ENCODE measurements at places on chromosomes 6 and 20. TPM values are rescaled to one million over a fixed set of nuclear protein-coding genes. Genes with fewer than 3 reads are reported as not detected.

- H3K36me3 ChIP-seq = no peaks in the 10 kb centered on the region
- DNase-seq = no peak
- H3K27me3 ChIP-seq = no peaks in the 10 kb centered on the region
- H3K27ac ChIP-seq = no peak overlapping the region
- no peak overlapping the region for H3K4me3 ChIP-seq
Observed at GRCh38 chr6:80508885-80509630, 402.6 kb downstream of the BCKDHB start.

- H3K4me3 ChIP-seq = no peak overlapping the region
- no peak overlapping the region for H3K27ac ChIP-seq
- H3K36me3 ChIP-seq = peaks cover 3% of the 10 kb centered on the region
- no peaks in the 10 kb centered on the region for H3K27me3 ChIP-seq
- no peaks in the 10 kb centered on the region for H3K4me1 ChIP-seq
- DNase-seq = no peak
Observed at GRCh38 chr20:9342651-9343050, 171.7 kb upstream of the LAMP5 start.

DNA sequence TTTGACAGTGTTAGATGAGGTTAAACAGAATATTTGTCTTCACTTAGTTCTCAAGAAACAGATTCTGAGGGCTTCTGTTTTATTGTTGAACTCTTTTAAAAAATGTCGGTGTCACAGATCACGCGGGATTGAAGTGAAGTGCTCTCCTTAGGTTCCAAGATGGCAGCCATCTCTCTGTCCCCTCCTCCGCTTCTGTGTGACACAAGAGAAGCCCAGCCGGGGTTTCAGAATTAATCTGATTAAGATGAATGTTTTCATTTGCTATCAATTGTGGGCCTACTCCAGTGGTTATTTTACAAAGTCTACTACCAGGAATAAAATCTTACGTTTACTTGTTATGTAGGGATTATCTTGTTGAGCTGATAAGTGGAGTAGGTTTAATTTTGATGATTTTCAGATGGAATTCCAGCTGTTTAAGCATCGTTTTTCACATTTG is 10.9 kb downstream of the HIVEP1 start:
- no peak overlapping the region for H3K4me3 ChIP-seq
- H3K27me3 ChIP-seq = no peaks in the 10 kb centered on the region
- no peaks in the 10 kb centered on the region for H3K36me3 ChIP-seq
- DNase-seq = no peak

EYS gene
- total RNA-seq = not detected

CD24 gene
- 0.94 TPM for total RNA-seq

GRCh38 chr6:160051390-160051789 is 70.2 kb upstream of the SLC22A1 start:
- H3K36me3 ChIP-seq = peaks cover 21% of the 10 kb centered on the region
- no peaks in the 10 kb centered on the region for H3K4me1 ChIP-seq

DNA sequence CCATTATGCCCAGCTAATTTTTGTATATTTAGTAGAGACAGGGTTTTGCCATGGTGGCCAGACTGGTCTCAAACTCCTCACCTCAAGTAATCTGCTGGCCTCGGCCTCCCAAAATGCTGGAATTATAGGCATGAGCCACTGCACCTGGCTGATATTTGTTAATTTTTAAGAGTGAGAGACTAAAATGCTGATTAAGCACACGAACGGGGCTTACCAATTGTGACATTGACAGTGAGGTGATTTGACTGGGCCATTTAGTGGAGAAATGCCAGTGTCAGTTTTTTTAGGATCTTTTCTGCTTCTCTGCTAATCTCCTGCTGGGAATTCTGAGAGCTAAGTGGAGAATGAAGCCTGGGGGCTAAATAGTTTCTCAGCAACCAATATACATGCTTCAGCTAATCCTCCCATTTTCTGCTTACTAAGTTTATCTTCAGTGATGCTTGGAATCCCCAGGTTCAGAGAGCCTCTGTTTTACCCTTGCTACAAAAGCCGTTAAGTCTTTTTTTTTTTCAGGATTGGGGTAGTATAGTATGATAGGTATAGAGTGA is 9.8 kb upstream of the DEFB123 start:
- H3K27me3 ChIP-seq = no peaks in the 10 kb centered on the region
- H3K27ac ChIP-seq = no peak overlapping the region
- H3K36me3 ChIP-seq = no peaks in the 10 kb centered on the region
- no peaks in the 10 kb centered on the region for H3K4me1 ChIP-seq
- H3K4me3 ChIP-seq = no peak overlapping the region

MEP1A gene
- not detected for total RNA-seq

DNA sequence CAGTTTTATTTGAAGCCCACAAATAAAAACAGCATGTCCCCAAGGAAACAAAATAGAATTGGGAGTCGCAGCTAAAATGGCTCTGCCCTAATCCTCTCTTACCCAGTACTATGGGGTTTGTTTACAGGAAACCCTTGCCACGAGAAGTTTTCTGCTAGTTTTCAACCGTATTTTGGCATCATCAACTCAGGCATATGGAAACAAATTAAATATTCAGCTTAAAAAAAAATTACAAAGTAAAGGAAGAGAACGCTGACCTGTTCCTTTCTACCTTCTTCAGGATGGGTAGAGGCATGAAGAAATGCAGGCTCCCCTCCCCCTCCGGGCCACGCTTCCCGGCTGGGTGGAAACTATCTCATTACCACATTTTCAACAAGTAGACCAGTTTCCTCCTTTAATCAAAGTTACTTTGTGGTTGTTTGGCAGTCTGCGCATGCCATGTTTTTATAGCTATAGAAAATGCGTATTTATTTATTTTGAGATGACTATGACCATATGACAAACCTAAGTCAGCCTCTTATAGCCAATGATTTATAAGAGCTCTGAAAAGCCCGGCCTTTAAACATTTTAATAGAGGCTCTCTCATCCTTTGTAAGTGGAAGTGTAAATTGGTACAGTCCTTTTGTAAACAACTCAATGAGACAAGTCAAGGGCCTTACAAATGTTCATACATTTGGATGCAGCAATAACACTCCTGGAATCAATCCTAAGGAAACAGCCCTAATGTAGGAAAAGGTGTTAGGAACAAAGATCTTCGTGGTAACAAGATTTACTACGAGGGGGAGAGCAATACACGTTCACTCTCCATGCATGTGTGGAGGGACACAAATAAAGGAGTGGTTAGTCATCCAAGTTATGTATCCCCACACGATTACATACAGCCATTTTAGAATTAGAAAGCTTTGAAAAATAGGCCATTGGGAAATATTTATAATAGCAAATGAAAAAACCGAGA is 16.1 kb upstream of the ZNF217 start:
- H3K4me1 ChIP-seq = no peaks in the 10 kb centered on the region
- H3K27me3 ChIP-seq = no peaks in the 10 kb centered on the region
- H3K27ac ChIP-seq = no peak overlapping the region
- H3K4me3 ChIP-seq = no peak overlapping the region

DNA sequence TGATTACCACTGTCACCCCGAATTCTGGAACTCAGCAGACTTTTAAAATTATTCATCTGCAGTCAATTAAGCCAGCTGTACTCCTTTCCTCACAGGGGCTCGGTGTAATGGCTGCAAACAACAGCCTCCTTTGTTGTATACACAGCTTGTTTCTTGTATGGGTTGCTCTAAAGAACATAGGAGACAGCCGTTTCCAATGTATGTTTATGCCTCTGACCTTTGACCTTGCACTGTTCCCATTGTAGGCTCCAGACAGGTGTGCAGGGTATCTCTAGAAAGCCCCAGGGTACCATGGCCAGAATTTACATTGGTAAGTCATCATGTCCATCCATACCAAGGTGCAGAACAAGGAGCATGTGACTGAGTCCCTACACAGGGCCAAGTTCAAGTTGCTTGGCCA is 11.5 kb upstream of the TENT5A start:
- no peaks in the 10 kb centered on the region for H3K4me1 ChIP-seq
- no peak for DNase-seq
- no peak overlapping the region for H3K4me3 ChIP-seq
- H3K27ac ChIP-seq = no peak overlapping the region
- no peaks in the 10 kb centered on the region for H3K27me3 ChIP-seq

DNA sequence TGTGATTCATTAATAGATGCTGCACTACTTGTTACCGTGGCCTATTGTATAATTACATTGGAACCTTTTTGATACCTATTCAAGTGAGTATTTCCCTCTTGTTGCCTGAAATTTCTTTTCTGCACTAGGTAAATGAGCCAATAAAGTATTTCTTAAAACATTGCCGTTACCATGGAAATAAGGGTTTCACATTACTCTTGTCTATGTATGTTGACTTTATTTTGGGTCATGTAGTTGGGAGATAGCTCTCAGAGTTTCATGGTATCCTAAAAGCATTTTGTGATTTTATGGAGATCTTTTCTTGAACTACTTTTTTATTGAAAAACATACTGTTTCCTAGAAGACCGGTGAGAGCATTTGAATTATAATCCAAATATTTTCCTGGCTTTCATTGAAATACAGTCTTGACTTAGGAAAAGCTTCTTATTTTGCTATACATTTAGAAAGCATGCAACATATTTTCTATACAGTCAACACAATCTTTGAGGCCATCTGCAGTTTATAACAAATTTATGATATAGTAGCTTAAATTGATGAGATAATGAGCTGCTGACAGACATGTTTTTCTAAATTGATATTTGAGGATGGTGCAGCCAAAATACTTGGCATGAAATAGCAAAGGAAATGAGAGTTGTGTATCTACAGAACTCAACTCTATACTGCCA is 650.4 kb downstream of the RFPL4B start:
- no peaks in the 10 kb centered on the region for H3K4me1 ChIP-seq
- H3K36me3 ChIP-seq = no peaks in the 10 kb centered on the region
- no peak overlapping the region for H3K4me3 ChIP-seq
- H3K27ac ChIP-seq = no peak overlapping the region

- H3K27ac ChIP-seq = no peak overlapping the region
- DNase-seq = no peak
- no peaks in the 10 kb centered on the region for H3K36me3 ChIP-seq
- H3K27me3 ChIP-seq = no peaks in the 10 kb centered on the region
- no peaks in the 10 kb centered on the region for H3K4me1 ChIP-seq
- no peak overlapping the region for H3K4me3 ChIP-seq
Observed at GRCh38 chr20:46509523-46509922, 3.8 kb downstream of the ZNF334 start.

DNA sequence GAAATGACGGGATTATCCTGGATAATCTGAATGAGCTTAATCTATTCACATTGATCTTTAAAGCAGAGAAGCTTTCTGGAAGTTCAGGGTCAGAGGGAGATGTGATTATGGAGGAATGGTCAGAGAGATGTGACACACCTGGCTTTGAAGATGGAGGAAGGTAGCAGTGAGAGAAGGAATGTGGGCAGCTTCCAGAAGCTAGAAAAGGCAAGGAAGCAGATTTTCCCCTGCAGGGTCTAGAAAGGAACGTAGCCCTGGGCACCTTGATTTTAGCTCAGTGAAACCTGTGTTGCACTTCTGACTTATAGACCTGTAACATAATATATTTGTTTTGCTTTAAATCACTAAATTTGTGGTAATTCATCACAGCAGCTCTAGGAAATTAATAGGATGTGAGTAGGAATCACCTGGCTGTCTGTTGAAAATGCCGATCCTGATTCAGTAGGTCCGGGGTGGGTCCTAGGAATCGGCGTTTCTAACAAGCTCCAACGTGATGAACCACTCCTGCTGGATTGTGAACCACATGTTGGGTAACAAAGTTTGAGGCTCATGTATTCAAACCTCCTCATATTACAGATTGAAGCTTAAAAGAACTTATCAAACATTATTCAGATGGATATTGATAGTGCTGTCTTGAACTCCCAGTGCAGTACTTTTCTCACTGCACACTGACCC is 157.0 kb downstream of the GJA1 start:
- no peak overlapping the region for H3K27ac ChIP-seq
- no peak overlapping the region for H3K4me3 ChIP-seq
- peaks cover 1% of the 10 kb centered on the region for H3K4me1 ChIP-seq
- no peaks in the 10 kb centered on the region for H3K27me3 ChIP-seq

DNA sequence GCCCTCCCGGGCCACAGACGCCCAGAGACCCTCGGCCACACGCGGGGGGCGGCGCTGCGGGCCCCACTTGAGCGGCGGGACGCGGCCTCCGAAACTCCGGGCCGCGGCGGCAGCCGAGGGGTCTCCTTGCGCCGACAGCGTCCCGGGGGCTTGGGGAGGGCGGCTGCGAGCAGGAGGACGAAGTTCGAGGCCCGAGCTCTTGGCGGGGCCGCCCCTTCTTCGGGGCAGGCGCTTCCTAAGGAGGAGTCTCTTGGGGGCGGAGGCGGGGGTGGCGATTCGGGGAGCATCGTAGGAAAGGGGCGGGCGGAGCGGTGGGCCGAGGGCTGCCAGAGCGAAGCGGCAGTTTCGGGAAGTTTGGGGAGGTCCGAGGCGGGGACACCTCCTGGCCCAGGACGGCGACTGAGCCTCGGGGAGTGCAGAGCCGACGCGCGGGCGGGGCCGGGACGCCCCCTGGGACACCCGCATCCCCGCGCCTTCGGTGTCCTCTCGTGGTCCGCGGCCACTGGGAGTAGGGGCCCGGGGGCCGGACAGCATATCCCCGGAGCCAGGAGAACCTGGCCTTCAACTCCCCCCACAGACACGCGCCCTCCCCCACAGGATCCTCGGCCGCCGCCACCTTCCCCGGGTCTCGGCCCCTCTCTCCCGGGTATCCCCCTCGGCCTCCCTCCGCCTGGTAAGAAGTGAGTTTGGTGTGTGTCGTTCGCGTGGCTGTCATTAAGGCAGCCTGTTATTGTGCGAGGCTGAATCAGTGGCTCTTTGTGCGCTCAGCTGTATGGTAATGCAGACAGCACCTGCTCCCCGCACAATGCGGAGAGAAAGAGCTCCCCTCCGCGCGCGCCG is 613 bp upstream of the DLL1 start:
- DNase-seq = peak; percentile 87
- H3K27me3 ChIP-seq = no peaks in the 10 kb centered on the region
- peak overlapping the region; percentile 68 for H3K4me3 ChIP-seq
- no peaks in the 10 kb centered on the region for H3K4me1 ChIP-seq
- H3K27ac ChIP-seq = no peak overlapping the region

DNA sequence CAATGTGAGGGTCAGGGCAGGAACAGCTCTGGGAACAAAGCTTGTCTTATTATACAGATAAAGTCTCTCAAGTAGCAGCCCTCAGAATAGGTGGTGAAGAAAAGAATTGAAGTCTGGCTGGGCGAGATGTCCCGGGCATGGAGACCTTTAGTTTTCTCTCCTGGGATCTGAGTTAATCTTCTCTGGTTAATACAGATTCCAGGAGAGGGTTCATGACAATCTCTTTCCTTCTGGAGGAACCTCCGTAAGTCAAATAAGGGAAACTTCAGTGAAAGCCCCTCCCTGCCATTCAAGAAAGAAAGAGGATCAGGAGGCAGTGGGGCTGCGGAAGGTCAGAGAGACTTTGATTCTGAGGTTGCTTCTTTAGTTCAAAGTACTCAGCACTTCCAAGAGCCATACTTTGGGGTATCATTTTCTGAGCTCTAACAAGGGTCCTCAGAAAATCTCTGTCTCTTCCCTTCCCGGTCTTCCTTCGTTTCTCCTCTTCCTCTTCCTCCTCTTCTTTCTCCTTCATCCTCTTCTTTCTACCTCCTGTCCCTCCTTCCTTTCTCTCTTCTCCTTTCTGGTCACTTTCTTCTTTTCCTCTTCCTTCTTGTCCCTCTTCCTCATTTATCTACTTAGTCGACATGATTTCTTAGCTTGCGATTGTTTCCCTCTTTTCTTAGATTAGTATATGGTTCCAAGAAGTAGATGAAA is 4.6 kb upstream of the ZNF184 start:
- DNase-seq = no peak
- H3K4me3 ChIP-seq = no peak overlapping the region
- no peaks in the 10 kb centered on the region for H3K27me3 ChIP-seq
- H3K4me1 ChIP-seq = no peaks in the 10 kb centered on the region

GRCh38 chr20:45448270-45448669 is 21.3 kb upstream of the WFDC2 start:
- H3K27me3 ChIP-seq = no peaks in the 10 kb centered on the region
- no peak for DNase-seq
- H3K36me3 ChIP-seq = no peaks in the 10 kb centered on the region
- H3K4me1 ChIP-seq = no peaks in the 10 kb centered on the region
- H3K4me3 ChIP-seq = no peak overlapping the region

Measured in aorta (tissue), 5 donors.